ENCODE measurements at places on chromosomes 3 and 15.

GRCh38 chr3:55476515-55476914, 10.6 kb downstream of the WNT5A start:
- DNase-seq = no peak

DNA sequence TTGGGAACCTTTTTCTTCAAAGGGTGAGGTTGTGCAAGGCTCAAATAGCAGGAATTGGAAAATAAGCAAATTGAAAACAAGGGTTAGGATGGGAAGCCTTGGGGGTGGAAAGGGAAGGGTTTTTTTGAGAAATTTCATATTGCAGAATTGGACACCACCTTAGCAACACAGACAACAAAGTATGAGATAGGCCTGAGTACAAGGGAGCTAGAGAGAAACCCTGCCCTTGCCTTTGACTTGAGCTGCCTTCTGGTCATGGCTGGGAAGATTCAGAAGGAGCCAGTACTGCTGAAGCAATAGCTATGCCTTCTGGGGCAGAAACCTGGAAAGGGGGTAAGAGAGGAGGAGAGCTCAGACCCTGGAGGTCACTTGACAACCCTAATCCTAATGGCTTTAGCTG, 445.6 kb downstream of the ERC2 start:
- no peak for DNase-seq

GRCh38 chr3:27978440-27978839, 256.3 kb upstream of the EOMES start:
- no peak for DNase-seq

DNA sequence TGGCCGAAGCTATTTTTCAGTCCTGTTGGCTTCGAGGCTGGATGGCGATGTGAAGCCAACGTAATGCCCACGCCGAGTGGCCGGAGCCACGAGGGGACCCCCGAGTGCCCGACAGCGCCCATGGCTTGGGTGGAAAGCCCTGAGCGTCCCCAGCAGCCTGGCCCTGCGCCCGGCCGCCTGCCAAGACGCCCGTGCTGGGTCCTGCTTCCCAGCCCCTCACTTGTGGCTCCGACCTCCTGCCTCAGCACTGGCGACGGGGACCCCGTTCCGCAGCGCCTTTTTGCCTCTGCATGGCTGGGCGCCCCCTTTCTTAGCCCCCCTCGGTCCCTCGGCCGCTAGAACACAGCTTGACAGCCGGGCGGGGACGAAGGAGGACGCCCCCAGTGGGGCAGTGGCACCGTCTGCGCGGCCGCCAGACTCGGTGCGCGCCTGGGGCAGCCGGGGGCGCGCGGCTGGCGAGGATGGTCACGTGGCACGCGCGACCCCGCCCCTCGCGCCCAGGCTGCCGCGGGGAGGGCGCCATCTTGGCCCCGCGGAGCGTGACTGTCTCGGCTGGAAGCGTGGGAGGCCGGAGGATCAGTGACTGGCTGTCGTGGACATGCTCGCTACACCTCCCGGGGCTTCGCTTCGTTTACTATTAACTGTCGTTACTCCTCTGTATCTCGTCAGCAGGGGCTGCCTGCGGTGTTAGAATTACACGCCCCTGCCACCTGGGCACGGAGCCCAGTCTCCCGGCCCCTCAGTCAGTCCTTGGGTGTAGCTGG, 626 bp upstream of the GPR176 start:
- peak; percentile 71 for DNase-seq

Data from activated CD4-positive, alpha-beta T cell treated with anti-CD3 and anti-CD28 coated beads, Interleukin-2, amount 50 U/mL, for 1 hour (primary cell).